ENCODE measurements at places on chromosomes 3 and 15.

GRCh38 chr3:36894914-36895313 lies 49.9 kb downstream of the TRANK1 start:
- no peak for DNase-seq

GRCh38 chr3:139111392-139112229 lies 66.9 kb upstream of the PRR23C start:
- DNase-seq: peak; percentile 58

DNA sequence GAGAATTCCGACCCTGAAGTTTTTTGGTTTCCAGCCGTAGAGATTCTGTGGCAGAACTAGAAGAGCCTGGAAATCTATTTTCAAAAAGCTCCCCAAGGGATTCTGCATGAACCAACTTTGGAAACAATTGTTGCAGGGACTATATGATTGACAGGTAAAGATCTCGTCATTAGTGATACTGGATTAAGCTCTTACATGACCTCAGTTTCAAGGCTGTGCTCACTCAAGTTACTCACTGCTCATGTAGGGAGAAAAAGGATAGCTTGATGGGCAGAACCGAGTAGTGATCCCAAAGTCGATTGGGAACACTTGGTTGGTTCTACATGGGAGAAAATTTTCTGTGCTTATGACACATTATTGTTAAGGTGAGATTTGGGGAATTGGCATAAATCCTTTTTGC lies 142.3 kb upstream of the RASGRP1 start:
- DNase-seq: no peak

DNA sequence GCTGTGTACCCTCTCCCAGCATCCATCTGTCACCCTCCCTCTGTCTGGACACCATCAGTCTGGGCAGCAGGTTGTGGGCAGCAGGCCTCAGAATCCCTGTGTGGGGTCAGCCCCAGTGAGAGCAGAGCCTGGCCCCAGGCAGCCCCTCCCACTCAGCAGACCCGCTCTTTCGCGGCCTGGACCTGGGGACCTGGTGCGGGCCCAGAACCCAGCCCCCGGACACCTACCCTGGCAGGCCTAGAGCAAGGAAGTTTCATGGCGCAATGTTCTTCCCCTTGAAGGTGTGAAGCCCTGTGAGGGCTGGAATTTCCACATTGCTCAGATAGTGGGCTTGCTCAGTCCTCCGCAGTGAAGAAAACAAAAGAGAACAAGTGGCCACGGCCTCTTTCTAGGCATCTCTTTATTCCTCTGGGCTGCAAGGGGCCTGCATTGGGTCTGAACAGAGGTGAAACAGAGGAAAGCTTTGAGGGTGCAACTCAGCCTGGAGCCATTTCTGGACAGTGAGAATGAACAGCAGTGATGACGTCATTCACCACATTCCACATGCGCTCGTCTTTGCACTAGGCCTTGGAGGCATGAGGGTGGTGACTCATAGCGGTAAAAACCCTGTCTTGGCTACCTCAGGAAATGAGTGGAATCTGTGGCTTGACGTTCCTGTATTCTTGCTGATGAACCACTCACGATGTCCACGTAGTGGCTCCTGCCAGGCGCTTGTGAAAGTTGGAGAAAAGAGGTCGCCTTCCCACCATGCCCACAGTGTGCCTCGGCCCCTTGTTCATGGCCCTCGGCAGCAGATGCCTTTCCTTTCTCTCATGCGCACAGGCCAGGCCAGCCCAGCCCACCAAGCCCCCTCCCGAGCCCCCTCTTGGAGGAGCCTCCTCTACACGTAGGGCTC lies 66.1 kb downstream of the SLC30A4 start:
- no peak for DNase-seq

DNA sequence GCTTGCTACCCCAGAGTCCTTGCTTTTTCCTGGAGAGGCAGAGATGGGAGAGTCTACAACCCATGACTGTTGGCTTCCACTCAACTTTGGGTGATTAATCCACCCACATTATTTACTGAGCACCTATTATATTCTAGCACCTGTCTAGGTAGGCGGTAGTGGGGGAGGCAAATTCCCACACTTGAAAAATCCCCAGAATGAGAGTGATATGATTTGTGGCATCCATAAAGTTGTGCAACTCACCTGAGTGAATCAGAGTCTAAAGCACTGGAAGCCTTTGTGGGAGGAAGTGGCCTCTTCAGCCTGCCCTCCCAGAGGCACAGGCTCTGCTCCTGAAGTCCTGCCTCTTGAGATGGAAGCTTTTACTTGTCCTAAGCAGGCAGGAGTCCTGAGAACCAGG lies 40.4 kb upstream of the CTNNB1 start:
- DNase-seq: no peak

- DNase-seq: no peak
Observed at GRCh38 chr3:53104762-53105161, 25.5 kb downstream of the RFT1 start.

DNA sequence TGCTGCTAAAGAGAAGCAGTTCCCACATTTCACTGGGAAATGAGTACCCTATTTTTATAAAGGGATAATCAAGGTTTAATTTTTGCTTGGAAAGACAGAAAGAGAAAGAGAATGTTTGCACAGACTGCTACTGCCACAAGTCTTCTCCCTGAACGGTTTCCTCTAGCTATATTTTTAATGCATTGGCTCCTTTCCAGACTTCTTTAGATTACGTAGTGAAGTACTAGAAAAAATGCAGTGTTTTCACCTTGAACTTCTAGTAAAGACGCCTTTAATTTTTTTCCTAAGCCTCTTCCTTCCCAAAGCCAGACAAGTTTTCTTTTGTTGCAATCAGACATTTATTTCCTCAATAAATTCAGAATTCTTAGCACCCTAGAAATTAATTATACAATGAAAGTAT lies 248.3 kb upstream of the CCDC54 start:
- DNase-seq: no peak

DNA sequence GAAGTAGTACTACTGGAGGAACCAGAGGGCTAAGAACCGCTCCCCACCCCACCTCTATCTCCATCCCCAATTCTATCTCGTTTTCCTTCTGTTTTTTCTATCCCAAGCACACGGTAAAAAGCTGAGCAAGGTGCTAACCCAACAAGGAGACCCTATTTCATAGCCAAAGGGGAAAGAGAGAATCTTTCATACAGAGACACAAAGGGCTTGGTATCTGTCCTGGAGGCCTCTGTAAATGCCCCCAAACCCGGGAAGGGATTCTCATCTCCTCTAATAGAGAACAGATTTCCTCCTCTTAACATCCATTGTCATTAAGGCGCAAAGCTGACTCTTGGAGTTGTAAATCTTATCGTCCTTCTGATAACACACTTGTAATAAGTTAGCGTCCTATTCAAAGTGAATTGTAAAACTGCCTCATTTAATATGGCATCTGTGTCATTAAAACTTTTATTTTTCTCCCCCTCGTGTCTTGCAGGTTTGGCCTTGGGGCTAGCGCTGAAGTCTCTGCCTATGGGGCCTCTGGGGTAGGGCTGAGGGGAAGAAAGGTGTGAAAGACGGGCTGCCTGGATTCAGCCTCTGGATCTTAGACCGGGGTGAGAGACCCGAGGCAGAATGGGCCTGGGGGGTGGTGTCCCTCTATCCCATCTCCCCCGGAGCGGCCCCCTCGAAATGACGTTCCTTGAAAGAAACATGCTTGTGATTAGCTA lies 12.1 kb downstream of the NR2F2 start:
- DNase-seq: no peak

DNA sequence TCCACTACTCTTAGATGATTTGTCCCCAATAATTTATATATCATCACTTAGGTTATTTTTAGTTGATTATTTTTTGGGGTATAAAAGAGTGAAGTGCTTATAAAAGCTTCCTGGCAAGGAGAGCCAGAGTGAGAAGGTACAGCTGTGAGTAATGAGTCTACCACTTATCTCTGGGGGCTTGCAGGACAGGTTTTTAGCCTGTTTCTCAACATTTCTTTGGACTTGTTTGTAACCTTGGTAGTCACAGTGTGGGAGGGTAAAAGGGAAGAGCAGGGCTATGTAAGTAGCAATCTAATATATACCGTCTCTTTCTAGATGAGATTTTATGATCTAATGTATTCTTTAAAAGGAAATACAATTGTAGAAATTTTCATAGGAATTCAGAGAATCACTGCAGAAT lies 321.3 kb upstream of the GOLIM4 start:
- DNase-seq: no peak

DNA sequence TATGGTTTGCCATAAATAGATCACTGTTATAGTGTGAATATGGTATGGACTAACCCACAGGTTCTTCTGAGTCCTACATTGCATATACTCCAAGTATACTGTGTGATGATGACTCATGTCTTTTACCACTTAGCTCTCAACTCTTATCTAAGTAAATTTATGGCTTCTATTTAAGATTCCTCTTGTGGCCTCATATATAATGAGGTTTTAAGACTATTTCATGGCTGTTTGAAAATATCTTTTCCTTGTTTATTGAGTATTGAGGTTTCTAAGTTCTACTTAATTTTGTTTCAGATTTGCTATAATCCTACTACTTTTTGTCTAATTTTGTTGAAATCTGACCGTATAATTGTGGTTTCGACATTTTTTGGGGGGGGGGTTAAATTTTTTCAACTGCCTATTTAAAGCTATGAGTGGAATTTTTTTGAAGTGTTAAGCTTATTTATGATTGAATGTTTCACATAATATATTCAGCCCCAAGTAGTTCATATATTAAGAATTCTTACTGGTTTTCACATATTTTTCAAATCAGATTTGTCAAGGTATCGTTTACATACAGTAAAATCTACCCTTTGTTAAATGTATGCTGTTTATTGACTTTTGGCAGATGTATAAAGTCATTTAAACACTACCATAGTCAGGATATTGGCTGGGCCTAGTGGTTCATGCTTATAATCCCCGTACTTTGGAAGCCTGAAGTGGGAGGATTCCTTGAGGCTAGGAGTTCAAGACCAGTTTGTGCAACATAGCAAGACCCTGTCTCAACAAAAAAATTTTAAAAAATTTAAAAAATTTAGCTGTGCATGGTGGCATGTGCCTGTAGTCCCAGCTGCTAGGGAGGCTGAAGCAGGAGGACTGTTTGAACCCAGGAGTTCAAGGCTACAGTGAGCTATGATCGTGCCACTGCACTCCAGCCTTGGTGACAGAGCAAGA lies 11.7 kb downstream of the SLC25A36 start:
- no peak for DNase-seq

- DNase-seq: no peak
Observed at GRCh38 chr3:196360586-196360985, 22.4 kb upstream of the TM4SF19 start.

DNA sequence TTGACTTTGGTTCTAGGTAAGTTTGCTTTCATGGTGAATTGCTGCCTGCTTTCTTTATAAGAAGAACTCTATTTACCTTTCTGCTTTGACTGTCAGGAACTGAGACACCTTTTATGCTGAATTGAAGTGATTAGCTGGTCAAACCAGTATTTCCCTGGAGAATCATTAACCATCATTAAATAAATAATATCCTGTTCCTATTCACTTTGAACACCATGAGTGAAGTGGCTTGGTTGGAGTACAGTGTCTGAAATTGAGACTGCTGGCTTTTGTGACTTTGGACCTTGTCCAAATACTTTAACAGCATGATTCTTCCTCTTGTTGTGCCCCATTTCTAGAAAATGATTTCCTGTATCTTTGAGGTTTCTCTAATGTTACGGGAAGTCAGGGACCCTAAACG lies 5.6 kb upstream of the TMEM62 start:
- DNase-seq: no peak

DNA sequence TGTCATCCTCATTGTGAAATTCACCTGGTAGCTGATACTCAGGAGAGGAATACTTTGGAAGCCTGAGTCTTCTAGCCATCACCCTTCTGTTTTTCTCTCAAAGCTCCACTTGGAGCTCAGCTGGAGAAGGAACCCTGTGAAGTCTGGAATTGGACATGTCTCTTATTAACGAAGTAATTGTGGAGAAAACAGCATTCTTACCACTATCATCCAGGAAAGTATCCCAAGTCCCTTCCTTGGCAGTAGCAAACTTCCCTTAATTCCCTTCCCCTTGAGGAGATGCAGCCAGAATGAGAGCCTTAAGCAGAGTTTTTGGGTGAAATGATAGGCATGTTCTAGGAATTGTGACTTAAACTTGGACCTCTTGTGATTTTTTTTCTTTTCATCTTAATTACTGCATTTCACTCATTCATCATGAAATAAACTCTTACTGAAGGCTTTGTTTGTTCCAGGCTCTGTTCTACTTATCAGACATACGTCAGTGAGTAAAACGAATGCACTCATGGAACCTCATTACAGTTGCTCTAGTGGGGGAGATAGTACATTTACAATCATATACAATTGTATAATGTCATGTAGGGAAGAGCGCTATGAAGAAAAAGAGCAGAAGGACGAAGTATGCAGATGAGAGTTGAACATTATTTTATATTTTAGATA lies 30.5 kb upstream of the TCF12 start:
- DNase-seq: no peak

DNA sequence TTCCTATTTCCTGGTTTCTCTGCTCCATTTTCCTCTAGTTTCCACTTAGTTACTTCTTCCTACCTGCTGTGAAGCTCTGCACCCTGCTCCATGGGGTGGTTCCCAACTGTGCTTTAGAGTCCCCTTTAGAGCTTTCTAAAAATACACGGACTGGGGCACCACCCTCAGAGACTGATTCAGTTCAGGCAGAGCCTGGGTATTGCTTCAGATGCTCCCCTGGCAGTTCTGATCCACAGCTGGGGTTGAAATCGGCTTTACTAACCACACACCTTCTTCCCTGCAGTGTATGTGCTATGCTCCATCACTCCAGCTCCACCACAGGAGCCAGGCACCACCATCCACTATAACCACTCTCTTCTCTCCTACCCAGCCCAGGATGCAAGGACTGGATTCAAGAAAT lies 12.6 kb downstream of the ANP32A start:
- no peak for DNase-seq

DNA sequence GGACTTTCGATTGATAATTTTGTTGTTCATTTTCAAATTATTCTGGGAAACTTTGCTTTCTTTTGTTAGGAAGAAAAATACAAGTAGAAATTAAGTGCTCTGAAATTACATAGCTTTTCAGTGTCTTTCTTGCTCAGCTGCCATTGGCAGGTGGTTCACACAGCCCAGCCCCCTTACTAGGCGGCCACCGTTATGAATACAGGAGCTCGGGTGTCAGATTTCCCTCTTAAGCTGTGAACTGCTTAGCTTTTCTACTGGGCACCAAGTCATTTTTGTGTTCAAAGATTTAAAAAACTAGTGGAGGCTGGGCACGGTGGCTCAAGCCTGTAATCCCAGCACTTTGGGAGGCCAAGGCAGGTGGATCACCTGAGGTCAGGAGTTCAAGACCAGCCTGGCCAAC lies 55.2 kb downstream of the HMG20A start:
- no peak for DNase-seq

DNA sequence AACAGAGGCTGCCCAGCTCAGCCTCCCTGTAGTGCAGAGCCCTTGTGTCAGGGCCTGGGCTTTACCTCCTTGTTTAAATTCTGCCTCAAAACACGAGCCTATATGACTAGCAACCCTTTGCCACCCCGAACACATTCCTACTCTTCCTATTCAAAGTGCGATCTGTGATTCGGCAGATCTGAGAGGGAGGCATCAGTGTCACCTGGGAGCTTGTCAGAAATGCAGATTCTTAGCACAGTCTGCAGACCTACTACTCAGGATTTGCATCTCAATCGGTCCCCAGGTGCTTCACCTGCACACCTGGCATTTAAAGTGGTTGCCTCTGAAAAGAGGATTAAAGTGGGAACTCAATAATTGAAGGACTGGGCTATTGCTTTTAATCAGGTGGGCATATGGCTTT lies 273.2 kb upstream of the TOPAZ1 start:
- DNase-seq: no peak

Data from hippocampal formation (tissue), 2 donors.